ENCODE measurements at places on chromosomes 6 and 20.

- no peak for DNase-seq
These were observed 448.2 kb downstream of the QKI start for GRCh38 chr6:163862701-163863100.

GRCh38 chr20:52975803-52976531, 3.8 kb downstream of the TSHZ2 start:
- DNase-seq, result no peak

- no peak for DNase-seq
These were observed 39.7 kb downstream of the SIRPA start for GRCh38 chr20:1934721-1935573.

GRCh38 chr6:169805242-169805838, 53.9 kb downstream of the ERMARD start:
- no peak for DNase-seq

- DNase-seq, result peak; percentile 89
These were observed 34.4 kb upstream of the FNDC1 start for GRCh38 chr6:159134701-159135364.

GRCh38 chr6:7730784-7731227, 4.9 kb downstream of the BMP6 start:
- no peak for DNase-seq

GRCh38 chr6:150004101-150004782, 21.1 kb downstream of the RAET1L start:
- peak; percentile 67 for DNase-seq

GRCh38 chr6:81561071-81561564, 191.4 kb downstream of the TENT5A start:
- no peak for DNase-seq

- DNase-seq, result no peak
These were observed 19.2 kb downstream of the HMGN3 start for GRCh38 chr6:79215213-79215824.

- no peak for DNase-seq
These were observed 59.7 kb downstream of the PHACTR1 start for GRCh38 chr6:12776291-12776690.

DNA sequence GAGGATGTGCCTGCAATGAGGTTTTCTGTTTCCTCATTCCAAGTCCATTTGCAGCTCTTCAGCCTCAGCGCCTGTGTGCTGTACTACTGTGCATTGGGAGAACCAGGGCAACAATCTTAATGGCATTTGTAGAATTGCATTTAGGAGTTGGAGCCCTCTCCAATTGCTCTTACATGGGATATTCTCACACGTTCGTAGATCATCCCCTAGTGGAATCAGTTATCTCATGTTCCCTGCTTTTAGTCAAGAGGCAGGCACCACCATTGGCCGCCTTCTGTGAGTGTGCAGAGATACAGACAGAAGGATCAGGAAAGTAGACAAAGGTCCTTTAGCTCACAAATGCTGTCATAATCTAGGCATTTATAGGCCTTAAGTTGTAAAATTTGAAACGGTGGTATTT, 84.2 kb upstream of the RGS17 start:
- DNase-seq, result no peak

- DNase-seq, result peak; percentile 51
These were observed 3.0 kb downstream of the HLA-E start for GRCh38 chr6:30491991-30492952.

DNA sequence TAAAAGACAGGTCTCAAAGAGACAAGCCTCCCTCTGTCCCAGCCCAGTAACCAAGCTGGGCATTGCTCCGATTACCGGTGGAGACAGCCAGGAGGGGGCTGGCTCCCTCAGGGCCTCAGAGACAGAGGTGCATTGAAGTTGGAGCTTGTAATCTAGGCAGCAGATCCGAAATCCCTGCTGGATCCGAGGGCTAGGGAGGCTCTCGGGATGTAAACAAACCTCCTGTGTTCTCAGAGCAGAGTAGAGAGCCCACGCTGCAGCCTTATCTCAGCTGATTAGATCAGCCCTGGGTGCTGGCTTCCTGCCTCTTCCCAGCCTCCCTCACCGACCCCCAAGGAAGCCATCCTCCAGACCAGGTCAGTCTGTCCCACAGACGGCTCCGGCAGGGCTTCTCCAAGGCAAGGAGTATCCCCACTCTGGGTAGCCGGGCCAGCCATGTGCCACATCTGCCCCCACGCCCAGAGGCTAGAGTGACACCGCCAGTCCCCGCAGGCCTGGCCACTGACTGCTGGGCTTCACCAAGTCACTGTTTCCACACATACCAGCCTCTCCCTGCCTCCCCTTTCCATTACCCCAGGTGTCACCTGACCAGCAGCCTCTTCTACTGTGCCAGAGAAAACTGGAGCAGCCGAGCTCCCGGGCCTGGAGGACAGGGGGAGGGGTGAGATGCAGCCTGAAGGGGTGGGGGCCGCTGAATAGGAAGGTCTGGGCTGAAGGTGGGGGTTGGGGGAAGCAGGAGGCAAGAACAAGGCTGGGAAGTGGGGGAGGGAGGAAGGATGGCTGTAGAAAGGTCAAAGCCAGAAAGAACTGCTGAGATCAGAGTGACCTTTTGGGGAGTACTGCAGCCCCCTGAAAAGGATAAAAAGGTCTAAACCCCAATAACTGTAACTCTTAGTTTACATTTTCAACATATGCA, 6.0 kb downstream of the SDC4 start:
- DNase-seq, result no peak

DNA sequence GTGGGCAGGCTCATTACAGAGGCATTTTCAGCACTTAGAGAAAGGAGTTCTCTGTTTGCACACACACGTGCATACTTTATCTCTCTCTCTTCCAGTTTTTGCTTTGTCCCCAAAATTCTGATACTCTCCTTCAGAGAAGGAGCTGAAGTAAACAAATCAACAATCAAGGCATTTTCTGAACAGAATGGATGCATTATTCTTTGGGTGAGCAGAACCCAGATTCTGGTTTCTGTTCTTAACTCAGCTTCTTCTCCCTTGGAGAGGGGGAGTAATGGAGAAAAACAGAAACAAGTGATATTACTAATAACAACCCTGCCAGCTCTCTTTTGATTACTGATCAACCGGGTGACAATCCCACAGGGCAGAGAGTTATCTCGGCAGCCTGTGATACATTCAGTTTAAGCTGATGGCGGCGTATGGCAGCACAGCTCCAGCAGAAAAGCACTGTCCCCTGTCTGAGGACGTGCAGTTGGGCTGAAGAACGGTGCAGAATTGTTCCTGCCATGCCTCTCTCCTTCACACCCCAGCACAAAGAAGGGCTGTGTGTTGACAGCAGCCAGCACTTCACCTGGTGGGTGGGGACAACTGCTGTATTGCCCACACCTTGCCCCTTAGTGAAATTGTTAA, 47.3 kb upstream of the SASH1 start:
- DNase-seq, result no peak

DNA sequence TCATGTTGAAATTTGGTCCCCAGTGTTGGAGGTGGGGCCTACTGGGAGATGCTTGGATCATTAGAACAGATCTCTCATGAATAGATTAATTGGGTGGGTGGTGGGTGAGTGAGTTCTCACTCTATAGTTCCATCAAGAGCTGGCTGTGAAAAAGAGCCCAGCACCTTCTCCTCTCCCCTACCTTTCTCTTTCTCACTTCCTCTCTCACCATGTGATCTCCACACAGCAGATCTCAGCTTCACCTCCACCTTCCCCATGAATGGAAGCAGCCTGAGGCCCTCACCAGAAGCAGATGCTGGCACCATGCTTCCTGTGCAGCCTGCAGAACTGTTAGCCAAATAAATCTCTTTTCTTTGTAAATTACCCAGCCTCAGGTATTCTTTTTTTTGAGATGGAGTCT, 12.9 kb upstream of the GMNN start:
- no peak for DNase-seq

GRCh38 chr6:111494951-111495635, 12.1 kb upstream of the REV3L start:
- no peak for DNase-seq

DNA sequence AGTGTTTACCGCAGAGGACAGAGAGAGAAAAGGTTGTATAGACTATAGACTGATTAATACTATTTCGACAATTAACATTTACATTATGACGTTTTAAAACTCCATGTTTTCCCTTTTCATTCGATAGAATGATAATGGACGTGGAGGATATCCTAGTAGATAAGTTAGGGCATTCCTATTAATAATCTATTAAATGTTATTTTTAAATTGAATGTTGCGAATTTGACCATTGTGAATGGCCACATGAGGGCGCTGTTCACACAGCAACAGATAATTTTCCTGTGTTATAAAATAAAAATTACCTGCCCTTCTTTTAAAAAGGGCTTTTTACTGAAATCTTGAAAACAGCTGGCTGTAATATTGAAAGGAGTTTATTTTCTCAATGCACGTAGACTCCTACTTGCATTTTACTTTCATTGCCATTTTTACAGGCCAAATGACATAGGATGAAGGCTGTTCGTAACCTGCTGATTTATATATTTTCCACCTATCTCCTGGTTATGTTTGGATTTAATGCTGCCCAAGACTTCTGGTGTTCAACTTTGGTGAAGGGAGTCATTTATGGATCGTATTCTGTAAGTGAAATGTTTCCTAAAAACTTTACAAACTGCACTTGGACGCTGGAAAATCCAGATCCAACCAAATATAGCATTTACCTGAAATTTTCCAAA, 3.3 kb downstream of the ADGRB3 start:
- peak; percentile 49 for DNase-seq

- no peak for DNase-seq
These were observed 16.3 kb downstream of the TXLNB start for GRCh38 chr6:139275279-139276055.

DNA sequence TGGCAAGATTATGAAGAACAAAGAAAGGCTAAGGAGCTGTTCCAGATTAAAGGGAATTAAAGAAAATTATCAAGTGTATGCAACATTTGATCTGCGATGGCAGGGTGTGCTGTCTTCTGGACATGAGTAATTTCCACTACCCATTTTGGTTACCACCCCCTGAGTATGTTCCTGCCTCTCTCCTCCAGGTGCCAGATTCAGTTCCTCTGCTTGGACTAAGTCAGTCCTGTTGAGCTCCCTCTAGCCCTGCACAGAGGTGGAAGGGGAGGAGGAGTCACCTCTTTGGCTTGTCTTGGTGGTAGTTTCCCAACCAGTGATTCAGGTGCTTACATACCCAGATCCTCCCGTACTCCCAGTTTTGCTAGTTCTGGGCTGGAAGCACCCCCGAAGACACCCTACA, 22.2 kb upstream of the SNRPB2 start:
- DNase-seq, result peak; percentile 13

DNA sequence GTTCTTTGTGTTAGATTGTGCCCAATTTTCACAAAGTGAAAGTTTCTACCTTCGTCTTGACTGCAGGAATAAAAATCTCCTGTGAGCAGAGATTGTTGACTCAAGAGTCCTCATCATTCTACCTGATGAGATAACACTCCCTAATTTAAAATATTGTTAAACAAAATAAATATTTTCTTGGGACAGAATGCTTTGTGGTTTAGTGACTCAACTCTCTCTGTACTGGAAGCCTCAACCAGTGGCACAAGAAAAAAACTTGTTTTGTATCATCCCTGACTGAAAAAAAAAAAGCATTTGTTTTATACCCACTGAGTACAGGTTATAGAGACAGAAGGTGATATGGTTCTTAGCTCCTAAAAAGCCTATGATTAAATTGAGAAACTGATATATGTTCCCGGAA, 78.9 kb downstream of the CRYBG1 start:
- no peak for DNase-seq

DNA sequence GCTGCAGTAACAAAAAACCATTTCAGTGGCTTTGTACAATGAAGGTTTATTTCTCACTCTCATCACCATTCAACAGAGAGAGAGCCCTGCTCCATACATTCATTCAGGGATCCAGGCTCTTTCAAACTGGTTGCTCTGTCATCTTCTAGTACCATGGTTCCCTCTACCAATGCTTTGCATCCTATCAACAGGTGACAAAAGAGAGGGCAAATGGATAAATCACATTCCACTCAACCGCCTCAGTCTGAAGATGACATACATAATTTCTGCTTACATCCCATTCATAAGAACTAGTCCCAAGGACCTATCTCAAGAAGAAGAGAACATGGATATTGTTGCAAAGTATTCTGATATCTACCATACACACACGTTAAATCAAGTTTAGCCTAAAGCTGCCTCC, 51.6 kb downstream of the IYD start:
- DNase-seq, result no peak

DNA sequence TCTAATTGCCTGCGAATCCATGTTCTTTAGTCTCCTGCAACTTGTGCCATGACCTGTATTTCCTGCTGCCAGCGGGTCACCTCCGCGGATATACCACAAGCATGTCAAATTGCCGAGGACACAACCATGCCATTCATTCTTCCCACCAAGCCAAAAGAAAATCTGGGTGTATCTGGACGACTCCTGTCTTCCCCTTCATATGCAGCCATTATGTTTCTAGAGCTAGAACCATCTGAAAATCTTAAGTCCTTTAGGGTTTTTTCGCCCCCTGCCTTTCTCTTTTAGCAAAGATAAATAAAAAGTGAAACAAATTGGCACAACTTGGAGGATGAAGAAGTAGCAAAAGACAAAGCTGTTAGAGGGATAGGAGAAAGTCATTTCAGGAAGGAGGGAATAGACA, 242.6 kb downstream of the ARID1B start:
- DNase-seq, result no peak

GRCh38 chr6:38079537-38079936, 260.0 kb downstream of the ZFAND3 start:
- no peak for DNase-seq

- no peak for DNase-seq
These were observed 42.3 kb downstream of the UNC5CL start for GRCh38 chr6:40996591-40997233.

DNA sequence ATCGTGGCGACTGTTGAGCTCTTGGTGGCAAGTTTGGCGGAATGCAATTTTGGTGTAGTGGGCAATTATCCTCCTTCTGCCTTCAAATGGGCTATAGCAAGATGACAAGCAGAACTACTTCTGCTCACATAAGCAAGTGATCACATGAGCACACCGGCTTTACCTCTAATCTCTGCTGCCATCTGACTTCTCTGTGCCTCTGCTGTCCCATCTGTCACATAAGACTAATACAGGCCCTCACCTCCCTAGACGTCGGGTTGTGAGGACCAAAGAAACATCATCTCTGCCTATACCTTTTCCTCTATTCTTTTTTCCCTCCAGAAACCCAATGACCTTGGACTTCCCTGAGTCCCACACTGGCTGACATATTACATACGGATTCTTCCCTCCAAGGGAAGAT, 13.3 kb upstream of the WTAP start:
- no peak for DNase-seq

DNA sequence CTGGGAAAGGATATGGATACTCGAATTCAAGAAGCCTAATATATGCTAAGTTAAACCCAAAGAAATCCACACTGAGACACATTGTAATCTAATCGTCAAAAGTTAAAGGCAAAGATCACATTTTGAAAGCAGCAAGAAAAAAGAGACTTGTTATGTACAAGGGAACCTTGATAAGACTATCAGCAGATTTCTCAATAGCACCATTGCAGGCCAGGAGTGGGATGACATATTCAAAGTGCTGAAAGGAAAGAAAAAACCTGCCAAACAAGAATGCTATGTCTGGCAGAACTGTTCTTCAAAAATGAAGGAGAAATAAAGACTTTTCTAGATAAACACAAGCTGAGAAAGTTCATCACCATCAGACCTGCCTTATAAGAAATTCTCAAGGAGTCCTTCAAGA, 75.2 kb downstream of the COL21A1 start:
- no peak for DNase-seq

All from activated naive CD4-positive, alpha-beta T cell treated with anti-CD3 and anti-CD28 coated beads for 36 hours (primary cell).